Activated CD8-positive, alpha-beta memory T cell treated with anti-CD3 and anti-CD28 coated beads, Interleukin-2, amount 50 U/mL, for 48 hours (primary cell): ENCODE measurements at places on chromosomes 6 and 20.

DNA sequence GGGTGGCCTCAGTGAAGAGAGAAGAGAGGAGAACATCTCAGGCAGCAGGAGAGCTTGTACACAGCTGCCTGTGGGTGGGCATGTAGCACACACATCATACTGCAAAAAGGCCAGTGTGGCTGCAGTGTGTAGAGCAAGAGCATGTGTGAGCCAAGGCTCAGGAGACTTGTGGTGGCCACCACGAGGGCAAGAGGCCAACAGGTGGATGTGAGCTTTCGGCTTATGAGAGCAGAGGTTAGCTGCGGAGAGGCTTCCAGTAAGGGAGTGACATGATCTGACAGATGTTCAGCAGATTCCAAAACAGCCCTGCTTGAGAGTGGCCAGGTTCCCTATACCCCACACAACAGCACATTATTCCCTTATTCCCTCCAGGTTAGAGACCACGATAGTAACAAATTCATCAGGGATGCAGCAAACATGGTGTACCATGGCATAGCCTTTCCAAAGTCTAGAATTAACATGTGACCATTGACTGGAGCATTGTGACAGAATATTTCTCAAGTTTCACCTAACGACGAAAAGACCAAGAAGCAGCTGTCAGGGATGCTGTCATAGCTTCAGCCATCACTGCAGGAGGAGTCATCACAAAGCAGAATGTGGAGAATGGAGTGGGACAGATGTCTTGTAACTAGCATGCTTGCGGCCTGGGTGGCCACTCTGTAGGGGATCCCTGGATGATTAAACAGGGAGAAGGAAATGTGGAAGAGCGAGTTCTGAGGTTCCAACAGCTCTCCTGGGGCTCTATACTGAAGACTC lies 23.1 kb downstream of the HM13 start:
- DNase-seq: no peak

GRCh38 chr6:51137777-51138176 lies 319.1 kb downstream of the TFAP2B start:
- no peak for DNase-seq

DNA sequence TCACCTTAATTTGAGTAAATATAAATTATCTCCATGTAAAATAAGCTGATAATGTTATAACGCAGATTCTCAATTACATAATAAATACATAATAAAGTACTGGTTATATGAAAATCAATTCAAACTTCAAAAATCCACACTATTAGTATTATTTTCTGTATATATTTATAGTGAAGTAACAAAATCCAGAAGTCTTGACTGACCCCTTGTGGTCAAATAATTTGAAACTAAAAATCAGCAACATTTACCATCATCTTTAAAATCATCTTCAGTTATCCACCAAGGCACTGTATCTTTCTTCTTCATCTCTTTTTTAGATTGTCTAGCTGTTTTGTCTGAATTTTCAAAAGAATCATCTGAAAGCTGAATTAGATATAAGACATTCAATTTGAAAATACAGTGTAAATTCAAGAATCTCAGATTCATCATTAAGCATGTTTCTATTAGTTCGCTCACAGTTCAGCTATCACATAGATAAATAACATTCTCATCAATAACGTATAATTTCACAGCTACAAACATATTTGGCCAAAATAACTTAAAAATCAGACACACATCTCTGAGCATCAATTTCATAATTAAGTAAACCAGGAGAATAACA lies 6.5 kb downstream of the CEP162 start:
- DNase-seq: no peak

- DNase-seq: no peak
These were observed 125.2 kb downstream of the DOK5 start for GRCh38 chr20:54600634-54601033.

DNA sequence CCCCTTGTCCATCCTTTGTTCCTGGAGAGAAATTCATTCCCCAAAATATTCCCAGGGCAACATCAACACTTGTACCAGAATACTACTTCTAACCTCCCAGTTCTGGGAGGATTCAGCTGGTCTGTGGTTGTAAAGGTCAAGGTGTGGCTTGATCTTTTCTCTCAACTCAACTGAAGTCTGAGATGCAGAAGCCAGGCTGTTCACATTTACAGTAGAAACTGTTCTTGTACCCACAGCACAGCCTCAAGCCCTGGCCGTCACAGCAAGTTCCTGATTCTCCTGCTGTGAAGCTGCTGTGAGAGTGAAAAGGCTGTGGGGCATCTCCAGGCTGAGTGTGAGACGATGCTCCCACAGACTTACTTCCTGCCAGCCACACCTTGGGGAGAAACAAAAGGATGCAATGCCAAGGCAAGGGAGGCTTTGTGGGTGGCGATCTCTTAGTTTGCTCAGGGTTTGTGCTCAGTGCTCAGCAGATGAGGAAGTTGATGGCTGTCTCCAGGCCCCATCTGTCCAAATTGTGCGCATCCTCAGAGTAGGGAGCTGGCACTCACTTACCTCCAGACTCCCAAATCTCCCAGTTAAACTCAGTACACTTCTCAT lies 143.9 kb upstream of the FOXA2 start:
- no peak for DNase-seq

- peak; percentile 52 for DNase-seq
These were observed 105.8 kb upstream of the TRAF3IP2 start for GRCh38 chr6:111711476-111711875.

DNA sequence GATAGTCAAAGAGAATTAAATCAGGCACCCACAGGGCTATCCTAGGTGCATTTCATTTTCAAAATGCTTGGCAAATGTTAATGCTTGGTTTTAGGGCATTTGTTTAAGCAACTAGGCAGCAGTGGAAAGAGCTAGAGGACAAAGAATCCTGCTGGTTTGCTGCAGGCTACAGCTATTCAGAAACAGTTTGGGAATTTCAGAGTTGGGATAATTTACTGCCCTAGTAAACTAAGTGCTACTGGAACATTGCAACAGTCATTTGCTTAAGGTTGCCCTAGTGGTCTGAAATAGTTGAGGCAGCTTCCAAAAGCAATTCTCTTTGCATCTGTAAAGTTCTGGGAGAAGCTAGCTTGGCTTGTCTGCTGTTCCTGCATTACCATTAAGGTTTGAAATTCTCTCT lies 312.7 kb downstream of the LAMA2 start:
- no peak for DNase-seq

DNA sequence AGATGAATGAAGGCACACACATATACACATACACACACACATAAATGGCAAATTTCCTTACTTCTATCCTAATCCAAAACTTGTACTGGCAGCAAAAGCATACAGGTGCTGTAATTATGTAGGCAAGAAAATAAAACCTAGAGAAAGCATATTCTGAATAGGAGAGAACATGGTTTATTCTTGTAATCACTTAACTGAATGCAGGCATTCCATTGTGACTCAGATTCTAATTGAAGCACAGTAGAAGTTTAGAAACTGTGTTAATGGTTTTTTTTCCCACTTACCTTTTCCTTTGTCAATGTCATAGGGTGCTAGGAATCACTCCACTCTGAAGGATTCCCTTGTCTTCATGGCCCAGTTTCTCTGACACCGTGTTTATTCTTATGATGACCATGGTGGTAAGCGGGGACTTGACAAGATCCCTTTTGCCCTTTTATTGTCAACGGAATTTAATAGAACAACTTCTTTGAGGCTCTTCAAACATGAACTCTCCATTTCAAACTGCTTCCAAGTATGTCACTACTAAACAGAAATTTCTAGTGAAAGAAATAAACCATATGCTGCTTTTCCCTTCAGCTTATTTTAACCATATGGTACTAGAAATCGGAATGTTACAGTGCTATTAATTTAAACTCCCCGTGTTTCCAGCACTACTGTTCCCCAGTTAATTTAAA lies 164.2 kb downstream of the OGFRL1 start:
- no peak for DNase-seq

DNA sequence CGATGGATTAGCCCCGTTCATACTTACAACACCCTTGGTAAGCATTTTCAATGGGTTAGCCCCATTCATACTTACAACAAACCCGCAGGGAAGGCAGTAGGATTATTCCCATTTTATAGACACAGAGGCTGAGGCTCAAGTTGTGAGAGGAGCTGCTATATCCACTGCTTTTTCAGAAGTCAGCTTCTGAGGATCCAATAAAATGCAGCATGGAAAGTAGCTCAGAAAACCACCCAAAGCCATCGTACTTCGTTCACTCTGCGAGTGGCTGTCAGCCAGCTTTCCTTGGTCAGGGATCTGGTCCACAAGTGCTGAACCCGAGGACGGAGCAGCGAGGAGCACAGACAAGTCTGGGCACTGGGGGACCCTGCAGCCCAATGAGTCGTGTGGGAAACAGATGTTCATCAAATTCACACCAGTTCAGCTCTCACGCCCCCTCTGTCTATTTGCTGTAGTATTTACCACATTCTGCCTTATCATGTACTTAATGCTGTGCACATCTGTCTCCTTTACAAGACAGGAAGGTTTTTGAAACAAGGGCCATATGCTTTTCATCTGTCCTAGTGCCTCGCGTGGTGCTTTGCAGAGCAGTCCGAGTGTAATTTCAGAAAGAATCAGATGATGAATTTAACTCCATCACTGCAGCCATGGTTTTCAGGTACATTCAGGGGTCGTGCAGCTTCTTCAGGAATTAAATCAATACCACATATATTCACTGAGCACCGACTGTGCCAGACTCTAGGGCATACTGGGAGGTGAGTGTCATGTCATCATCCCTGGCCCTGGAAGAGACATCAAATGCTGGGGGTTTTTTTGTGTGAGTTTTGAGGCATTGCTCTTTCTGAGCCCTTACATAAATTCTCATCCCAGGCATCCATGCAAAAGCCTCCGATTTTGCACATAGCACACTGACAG lies 256.9 kb downstream of the CDH26 start:
- no peak for DNase-seq

DNA sequence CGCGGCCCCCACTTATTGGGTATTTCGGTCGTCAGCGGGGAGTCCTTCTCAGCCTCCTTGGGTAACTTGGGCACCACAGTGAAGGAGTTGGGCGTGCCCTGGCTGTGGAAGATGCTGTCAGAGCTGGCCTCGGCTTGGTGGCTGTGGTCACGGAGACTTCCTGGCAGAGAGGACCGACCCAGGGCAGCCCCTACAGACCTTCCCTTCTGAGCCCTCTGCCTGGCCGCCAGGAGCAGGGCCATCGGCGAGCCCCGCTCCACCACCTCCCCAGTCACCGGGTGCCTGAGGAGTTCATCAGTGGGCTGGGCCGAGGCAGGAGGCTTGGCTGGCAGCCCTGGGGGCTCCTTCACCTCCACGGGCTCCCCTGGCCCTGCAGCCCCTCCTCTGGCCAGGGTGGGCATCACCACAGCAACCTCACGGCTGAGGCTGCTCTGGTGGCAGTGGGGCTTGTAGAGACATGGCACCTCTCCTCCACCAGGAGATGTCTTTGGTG lies 37.2 kb downstream of the C6orf132 start:
- no peak for DNase-seq

- DNase-seq: no peak
These were observed 243.5 kb upstream of the THEMIS start for GRCh38 chr6:128144320-128144719.

DNA sequence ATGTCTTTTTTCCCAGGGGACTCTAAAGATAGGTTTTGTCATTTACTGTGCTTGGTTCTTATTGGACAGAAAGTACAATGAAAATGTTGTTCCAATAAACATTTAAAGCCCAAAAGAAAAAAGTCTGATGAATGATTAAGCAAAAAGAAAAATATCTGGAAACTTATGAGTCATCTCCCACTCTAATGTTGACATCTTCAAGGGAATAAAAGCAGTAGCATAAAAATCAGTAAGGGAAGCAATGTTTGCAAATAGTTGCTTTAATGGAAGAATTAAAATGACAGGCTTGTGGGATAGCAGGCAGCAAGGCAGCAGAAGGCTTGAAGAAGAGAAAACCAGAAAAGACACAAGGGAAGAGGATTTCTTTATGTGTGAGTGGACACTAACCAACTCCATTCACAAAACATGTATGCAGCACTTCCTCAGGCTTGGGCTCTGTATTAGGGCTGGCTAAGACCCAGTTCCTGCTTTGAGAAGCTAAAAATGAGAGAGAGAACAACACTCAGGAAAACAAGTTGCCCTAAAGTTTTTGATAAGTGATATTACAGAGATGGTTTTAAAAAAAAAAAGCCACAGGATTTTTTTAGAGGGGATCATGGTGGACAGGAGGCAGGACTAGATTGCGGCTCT lies 263.2 kb upstream of the NT5E start:
- DNase-seq: no peak

DNA sequence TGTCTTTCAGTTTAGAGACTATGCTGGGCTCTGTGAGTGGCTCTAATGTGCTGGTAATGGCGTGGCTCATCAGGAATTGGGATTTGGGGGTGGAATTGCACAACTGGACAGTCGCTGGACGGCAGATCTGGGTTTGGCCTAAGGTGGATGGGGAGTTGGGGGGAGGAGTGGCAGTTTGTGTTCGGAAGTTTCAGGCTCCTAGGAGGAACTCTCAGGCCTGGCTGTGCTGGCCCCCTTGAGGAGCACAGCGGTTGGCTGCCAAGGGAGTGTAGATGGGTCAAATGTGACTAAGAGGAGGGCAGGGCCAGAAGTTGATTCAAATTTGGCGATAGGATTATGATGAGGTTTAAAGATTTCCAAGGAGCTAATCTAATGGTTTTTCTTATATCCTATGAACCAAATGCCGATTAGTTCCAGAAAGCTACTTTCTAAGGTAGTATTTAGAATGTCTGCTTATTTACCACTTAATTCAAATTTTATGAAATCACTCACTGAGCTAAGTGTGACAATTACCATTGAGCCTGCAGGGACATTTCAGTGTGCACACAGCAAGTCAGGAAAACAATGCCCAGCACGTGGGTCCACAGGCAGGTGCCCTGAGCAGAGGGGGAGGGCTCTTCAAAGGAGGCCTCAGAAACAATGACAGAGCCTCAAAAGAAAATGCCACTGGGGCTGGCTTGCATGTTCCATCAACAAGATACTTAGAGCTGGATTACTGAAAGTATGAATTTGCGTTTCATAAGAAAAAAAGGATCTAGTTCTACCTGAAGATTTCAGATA lies 111.0 kb downstream of the GJA10 start:
- DNase-seq: no peak

DNA sequence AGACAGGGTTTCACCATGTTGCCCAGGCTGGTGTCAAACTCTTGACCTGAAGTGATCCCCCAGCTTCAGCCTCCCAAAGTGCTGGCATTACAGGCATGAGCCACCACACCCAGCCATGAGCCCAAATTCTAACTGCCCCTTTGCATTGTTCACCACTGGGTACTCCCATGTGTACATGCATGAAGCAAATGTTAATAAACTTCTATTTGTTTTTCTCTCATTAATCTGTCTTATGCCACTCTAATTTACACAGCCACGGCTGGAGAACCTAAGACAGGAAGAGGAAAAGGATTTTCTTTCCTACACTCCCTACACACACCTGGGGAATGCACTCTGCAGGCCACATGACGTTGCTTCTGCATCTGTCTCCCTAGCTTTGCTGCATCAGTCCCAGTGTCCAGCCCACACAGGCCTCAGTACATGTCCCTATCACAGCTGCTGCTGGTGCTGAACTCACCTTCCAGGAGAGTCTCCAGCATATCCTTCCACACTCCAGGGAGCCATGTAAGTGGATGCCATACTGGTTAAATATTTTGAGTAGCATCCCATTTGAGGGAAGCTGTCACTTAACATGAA lies 13.3 kb downstream of the OR2H2 start:
- DNase-seq: no peak

- no peak for DNase-seq
These were observed 81.7 kb upstream of the PDE10A start for GRCh38 chr6:165744555-165745228.
